ENCODE measurements at places on chromosomes 3 and 15. TPM values are rescaled to one million over a fixed set of nuclear protein-coding genes. Genes with fewer than 3 reads are reported as not detected.

Gene GRM7
- total RNA-seq = under 0.01 TPM

Gene KLF13
- total RNA-seq = 17.4 TPM

Gene CCDC191
- 0.79 TPM for total RNA-seq

Gene GP5
- under 0.01 TPM for total RNA-seq

Gene ISG20
- total RNA-seq = 13.5 TPM

Gene CCR8
- not detected for total RNA-seq

Gene TEX9
- under 0.01 TPM for total RNA-seq

Gene TF
- total RNA-seq = not detected

All from lung microvascular endothelial cell (primary cell).